ENCODE measurements at places on chromosomes 6 and 20.

GRCh38 chr20:42191140-42191860, 573.1 kb upstream of the CHD6 start:
- no peak for DNase-seq

DNA sequence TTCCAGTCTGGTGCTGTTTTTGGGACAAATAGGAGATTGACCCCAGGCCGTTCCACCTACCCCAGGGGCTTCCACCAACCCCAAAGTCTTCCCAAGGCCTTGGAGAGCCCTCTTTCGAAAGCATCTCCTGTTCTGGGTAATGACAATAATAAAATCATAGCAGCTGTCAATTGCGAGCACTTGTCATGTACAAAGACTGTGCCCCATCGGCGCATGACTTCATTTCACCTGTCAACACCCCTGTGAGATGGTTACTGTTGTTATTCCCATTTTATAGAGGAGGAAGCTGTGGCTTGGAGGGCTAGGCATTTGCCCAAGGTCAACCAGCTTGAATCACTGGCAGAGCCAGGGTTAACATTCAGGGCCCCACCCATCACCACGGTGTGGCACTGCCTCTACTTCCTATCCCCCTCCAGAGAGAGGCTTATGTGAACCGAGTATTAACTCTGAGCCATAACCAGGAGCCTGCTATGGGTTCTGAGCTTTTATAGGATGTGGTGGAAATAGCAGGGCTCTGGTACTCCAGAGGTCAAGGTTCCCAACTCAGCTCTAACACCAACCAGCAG, 51.2 kb downstream of the HNF4A start:
- DNase-seq: no peak

DNA sequence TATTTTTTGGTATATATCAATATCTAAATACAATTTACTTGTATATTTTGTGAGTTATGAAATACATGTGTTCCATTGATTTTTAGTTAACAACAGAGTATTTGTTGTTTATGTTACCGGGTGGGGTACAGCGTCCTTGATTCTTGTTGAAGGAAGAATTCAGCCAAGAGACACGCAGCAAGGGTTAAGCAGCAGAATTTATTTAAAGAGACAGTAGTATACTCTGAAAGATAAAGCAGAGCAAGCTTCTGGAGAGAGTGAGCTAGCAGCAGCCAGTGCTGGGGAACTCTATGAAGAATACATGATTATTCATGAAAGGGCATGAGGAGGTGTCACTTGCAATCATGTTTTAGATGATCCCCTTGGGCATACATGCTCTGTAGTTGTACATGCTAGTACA, 76.1 kb downstream of the FAM135A start:
- DNase-seq: no peak

- DNase-seq: no peak
These were observed 429.0 kb downstream of the BMP2 start for GRCh38 chr20:7196481-7196880.

- no peak for DNase-seq
These were observed 43.4 kb upstream of the PIM1 start for GRCh38 chr6:37126493-37126958.

DNA sequence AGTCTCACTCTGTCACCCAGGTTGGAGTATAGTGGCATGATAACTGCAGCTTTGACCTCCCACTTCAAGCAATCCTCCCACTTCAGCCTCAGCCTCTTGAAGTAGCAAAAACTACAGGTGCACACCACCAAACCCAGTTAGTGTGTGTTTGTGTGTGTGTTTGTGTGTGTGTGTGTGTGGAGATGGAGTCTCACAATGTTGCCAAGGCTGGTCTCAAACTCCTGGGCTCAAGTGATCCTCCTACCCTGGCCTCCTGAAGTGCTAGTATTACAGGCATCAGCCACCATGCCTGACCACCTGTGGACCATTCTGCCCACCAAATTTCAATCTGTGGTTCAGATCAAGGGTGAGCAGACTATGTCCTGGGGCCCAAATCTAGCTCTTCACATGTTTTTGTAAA, 8.8 kb downstream of the FASTKD5 start:
- no peak for DNase-seq

DNA sequence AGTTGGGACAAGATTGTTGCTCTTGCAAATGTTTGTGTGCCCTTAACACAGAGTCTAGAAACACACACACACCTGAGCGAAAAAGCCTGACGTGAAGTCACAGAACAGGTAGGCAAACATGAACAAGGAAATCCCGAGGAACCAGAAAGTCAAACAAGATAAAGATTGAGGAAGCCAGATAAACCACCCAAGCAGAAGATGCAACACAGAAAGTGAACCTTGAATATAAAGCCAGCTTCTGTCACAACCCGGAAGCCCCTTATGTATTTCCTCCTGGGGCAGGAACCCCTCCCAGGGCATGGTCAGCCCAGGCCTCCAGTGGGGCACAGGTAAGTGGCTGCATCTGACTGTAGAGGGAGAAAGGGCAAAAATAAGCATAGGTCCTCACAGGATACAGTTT, 158.2 kb upstream of the SUPT3H start:
- DNase-seq: no peak

- peak; percentile 44 for DNase-seq
These were observed 31.0 kb downstream of the CDK5RAP1 start for GRCh38 chr20:33370291-33370690.

GRCh38 chr20:46946796-46947195, 52.2 kb downstream of the EYA2 start:
- DNase-seq: no peak

GRCh38 chr6:150641398-150642139, 41.9 kb downstream of the PLEKHG1 start:
- no peak for DNase-seq

DNA sequence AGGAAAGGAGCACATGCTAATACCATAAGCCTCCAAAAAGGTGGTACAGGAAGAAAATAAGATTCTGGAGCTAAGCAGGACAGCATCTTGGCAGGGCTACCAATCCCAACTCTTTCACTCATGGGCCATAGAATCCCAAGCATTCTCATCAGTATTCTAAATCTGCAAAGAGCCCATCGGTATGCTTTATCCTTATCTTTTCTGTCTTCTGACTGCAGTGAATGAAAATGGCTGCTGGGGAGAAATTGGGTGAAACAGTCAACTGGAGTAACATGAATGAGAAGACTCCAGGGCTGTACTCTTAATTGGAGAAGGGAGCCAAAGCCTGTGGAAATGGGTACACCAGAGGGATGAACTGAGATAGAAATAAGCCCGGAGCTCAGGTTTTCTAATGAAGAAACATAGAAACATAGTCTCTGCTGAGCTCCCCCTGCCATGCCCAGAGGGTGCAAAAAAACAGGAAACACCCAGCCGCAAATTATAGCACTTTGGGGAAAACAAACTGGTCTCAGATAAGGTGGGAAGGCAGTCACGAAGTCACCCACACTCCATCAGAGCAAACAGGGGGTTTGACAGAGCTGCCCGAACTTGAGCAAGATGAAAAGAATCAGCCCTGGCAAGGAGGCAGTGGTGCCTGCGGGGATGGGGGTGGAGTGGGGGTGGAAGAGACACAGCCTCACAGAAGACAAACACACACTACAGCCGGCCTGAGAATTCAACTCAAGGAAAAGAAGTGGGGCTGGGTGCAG, 35.4 kb upstream of the E2F3 start:
- DNase-seq: peak; percentile 40

DNA sequence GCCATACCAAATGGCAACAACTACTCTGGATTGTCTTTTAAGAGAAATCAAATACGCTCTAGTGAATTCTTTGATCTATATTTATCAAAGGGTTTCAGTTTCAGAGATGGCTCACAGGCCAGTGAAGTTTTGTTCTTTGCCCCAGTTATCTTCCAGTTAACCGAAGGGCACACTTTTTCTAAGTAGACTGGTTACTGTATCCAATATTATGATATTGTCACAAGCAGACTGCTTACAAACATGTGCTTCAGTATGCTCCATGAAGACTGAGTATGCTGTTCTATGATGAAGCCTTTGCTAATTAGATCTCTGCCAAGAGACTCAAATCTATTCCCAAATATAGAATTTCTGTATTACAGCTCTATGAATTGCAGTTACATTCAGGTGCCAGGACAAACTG, 181.1 kb downstream of the REV3L start:
- DNase-seq: no peak

DNA sequence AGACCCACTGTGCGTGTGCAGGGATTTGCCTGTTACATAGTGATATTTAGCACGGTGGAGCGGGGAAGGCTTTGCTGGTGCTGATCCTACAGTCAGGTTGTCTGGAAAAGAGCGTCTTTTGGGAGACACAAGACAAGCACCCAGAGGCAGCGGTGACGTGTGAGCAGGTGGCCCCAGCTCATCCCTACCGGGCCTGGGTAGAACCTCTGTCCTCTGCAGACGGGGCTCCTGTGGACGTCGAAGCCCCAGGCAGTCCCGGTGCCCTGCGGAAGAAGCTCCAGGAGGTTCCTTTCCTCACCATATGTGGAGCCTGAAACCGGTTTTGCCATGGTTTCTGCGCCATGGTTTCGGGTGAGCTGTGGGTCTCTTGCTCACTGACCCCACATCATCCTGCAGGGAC, 68.9 kb upstream of the AFDN start:
- no peak for DNase-seq

GRCh38 chr20:7214081-7214740, 446.7 kb downstream of the BMP2 start:
- no peak for DNase-seq

- DNase-seq: no peak
These were observed 46.6 kb downstream of the UBR2 start for GRCh38 chr6:42610416-42610815.

DNA sequence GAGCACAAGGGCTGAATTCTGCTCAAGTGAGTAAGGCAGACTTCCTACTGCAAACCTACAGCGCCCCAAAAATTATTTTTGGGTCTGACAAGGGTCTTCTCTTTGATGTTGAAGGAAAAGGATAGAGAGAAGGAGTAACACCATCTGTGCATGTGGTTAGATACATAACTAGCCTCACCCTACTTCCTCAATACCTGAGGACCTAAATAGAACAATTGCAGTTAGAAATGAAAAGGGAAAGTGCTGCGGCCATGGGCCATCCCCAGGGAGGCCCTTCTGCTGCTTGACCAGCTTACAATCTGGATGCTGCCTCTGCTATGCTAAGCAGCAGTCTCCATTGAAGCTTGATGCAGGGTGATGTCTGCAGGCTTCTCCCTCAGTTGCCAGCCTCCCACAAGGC, 63.2 kb upstream of the ARMH2 start:
- no peak for DNase-seq

DNA sequence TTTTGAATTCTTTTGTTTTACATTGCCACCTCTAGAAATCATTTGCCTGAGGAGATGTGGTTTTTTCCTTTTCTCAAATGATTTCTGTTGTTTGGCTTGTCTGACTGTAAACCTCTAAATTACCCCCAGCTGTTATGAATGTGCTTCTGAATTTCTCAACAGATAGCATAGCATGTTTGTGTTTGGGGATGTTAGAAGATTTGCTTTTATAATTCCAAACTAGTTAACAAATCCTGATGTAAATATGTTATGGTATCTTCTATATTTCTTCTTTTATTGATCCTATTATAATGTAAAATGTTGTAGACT, 31.6 kb upstream of the EZR start:
- DNase-seq: no peak

DNA sequence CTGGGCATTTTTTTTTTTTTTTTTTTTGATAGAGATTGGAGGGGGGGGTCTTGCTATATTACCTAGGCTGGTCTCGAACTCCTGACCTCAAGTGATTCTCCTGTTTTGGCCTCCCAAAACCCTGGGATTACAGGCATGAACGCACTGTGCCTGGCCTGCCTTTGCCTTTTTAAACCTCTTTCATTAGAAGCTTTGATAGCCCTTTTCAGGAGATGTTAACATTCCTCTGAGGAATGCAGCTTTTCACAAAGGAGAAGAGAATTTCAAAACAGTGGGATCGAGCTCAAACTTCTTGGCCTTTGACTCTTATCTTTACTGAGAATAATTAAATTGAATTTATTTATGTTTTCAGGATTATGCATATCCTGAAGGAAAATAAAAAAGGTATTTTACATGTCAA, 31.3 kb downstream of the SLC26A8 start:
- no peak for DNase-seq

- DNase-seq: no peak
These were observed 549.8 kb downstream of the PRKN start for GRCh38 chr6:162177746-162178145.

GRCh38 chr20:55375920-55376319, 629.4 kb downstream of the CBLN4 start:
- DNase-seq: no peak

All from activated CD8-positive, alpha-beta memory T cell treated with anti-CD3 and anti-CD28 coated beads, Interleukin-2, amount 50 U/mL, for 4 hours (primary cell).